ENCODE measurements at places on chromosomes 2 and 18.
A peak's percentile ranks its signal among the peaks of the same experiment; 100 is the strongest.

DNA sequence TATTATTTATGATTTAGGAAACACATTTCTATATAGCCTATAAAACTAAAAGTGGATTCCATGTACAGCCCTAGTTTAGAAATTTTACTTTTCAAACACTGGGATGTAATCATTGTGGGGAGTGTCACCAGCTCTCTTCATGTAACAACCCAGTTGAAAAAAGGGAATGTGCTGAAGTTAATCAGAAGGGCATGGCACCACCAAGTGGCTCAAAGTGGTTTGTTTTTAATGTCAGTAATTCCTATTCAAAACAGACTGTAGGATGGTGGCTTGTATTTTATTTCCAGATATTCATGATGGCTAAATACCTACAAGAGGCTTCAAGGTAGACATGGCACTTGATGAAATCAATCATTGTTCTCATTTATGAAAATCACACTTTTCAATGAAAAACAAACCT, 58.1 kb upstream of the TMEM182 start:
- DNase-seq, result no peak
- H3K4me3 ChIP-seq, result no peak overlapping the region
- no peaks in the 10 kb centered on the region for H3K4me1 ChIP-seq
- H3K36me3 ChIP-seq, result no peaks in the 10 kb centered on the region

DNA sequence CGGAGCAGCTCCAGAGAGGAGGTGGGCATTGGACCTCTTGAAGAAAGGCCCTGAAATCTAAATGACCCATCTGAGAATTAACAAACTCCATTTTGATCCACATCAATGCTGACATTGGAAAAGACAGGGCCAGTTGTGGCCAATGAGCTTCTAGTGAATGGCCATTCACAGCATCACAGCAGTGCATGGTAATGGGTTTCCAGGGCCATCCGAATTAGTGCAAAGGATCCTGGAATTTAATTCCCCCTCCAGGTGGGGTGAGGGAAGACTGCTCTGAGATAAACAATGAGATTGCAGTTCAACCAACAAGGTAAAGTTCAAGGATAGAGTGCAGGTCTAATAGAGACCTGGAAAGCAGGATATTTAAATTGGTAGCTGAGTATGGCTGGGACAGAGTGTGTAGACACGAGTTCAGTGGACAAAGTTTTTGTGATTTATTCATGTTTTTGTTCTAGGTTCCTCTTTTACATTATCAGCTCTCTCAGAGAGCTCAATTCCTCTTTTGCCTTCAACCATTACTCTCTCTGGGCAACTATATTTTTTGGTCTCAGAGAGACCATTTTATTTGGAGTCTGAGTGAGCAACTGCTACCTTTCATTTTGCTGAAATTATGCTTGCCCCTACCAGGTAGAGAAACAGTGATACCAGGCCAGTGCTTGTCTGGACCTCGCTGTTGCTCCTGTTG, 5.0 kb downstream of the TACR1 start:
- no peak overlapping the region for H3K27ac ChIP-seq
- H3K4me1 ChIP-seq, result no peaks in the 10 kb centered on the region
- peaks cover 64% of the 10 kb centered on the region for H3K27me3 ChIP-seq
- no peak overlapping the region for H3K4me3 ChIP-seq

DNA sequence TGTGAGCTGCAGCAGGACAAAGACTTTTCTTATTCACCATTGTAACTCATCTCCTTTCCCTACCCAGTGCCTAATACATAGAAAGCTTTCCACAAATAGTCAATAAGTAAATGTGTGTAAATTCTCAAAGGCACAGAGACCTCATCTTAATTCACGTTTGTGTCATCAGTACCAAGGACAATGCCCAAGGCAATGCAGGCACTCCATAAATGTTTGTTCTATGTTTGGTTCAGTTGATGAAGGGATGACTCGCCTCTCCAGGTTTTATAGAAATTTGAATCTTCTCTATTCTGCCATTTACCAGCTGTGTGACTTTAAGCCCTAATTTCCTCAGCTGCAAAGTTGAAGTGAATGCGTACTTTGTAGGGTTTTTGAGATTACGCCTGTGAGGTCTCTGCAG, 2.1 kb upstream of the MOGAT1 start:
- peaks cover 11% of the 10 kb centered on the region for H3K4me1 ChIP-seq
- no peak for DNase-seq
- no peak overlapping the region for H3K4me3 ChIP-seq
- no peak overlapping the region for H3K27ac ChIP-seq
- H3K36me3 ChIP-seq, result no peaks in the 10 kb centered on the region

DNA sequence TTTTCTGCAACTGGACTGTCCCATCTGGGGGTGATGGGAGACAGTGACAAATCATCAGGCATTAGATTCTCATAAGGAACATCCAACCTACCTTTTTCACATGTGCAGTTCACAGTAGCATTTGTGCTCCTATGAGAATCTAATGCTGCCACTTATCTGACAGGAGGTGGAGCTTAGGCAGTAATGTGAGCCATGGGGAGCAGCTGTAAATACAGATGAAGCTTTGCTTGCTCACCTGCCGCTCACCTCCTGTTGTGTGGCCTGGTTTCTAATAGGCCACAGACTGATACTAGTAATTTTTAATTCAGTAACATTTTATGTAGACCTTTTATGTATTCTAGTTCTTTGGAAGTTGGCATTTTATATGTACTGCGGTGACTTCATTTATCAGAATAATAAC, 180.1 kb upstream of the SPOPL start:
- H3K36me3 ChIP-seq, result no peaks in the 10 kb centered on the region
- H3K27ac ChIP-seq, result no peak overlapping the region
- no peak for DNase-seq
- no peak overlapping the region for H3K4me3 ChIP-seq

DNA sequence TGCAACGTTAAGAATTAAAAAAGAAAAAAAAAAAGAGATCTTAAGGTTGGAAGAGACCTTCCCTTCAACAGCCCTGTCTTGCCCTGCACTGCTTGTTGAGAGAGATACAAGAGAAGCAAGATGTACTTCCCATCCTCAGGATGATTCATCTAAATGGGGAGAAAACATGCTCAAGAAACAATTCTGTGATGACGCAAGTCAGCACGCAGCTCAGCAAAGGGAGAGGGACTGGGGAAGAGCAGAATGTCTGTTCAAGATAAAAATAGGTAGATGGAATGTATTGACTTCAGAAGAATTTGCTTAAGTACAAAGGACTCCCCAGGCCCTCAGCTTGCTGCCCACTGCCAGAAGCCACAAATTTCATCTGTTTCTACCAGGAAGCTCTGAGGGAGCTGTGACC, 198.2 kb upstream of the SPRED2 start:
- peaks cover 30% of the 10 kb centered on the region for H3K27me3 ChIP-seq
- H3K4me1 ChIP-seq, result no peaks in the 10 kb centered on the region
- H3K36me3 ChIP-seq, result no peaks in the 10 kb centered on the region

GRCh38 chr18:29147944-29148343, 971.0 kb upstream of the CDH2 start:
- no peaks in the 10 kb centered on the region for H3K27me3 ChIP-seq
- no peaks in the 10 kb centered on the region for H3K36me3 ChIP-seq
- H3K4me3 ChIP-seq, result no peak overlapping the region
- DNase-seq, result no peak

DNA sequence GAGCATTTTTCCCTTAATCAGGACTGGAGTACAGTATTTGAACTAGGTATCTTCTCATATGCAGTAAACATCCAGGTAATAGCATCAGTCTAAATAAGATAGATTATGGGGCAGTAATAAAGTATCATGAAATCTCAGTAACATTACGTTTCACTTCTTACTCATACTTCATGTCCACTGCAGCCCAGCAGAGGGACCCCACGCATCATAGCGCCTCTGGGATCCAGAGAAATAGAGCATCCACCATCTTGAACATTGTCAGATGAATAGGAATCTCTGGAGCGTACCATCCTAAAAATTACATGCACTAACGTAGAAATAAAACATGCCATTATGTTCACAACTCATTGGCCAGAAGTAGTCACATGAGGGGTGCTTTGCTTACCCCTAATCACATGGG, 499.0 kb downstream of the CPS1 start:
- DNase-seq, result no peak
- no peak overlapping the region for H3K4me3 ChIP-seq
- no peak overlapping the region for H3K27ac ChIP-seq
- no peaks in the 10 kb centered on the region for H3K4me1 ChIP-seq
- no peaks in the 10 kb centered on the region for H3K27me3 ChIP-seq

- H3K4me3 ChIP-seq, result no peak overlapping the region
- H3K36me3 ChIP-seq, result no peaks in the 10 kb centered on the region
- H3K27ac ChIP-seq, result peak overlapping the region; percentile 16
- H3K4me1 ChIP-seq, result peaks cover 6% of the 10 kb centered on the region
- H3K27me3 ChIP-seq, result no peaks in the 10 kb centered on the region
- no peak for DNase-seq
Measured at GRCh38 chr2:241894056-241894641, 24.6 kb downstream of the RTP5 start.

GRCh38 chr2:72094701-72095100, 53.0 kb downstream of the CYP26B1 start:
- H3K36me3 ChIP-seq, result no peaks in the 10 kb centered on the region
- H3K4me1 ChIP-seq, result no peaks in the 10 kb centered on the region
- H3K4me3 ChIP-seq, result no peak overlapping the region
- H3K27ac ChIP-seq, result no peak overlapping the region
- DNase-seq, result no peak

GRCh38 chr2:26606847-26607190, 34.3 kb downstream of the CIB4 start:
- H3K27me3 ChIP-seq, result peaks cover 49% of the 10 kb centered on the region
- no peaks in the 10 kb centered on the region for H3K36me3 ChIP-seq
- no peak overlapping the region for H3K27ac ChIP-seq
- peaks cover 6% of the 10 kb centered on the region for H3K4me1 ChIP-seq
- H3K4me3 ChIP-seq, result no peak overlapping the region

- no peak for DNase-seq
- no peak overlapping the region for H3K4me3 ChIP-seq
- peaks cover 2% of the 10 kb centered on the region for H3K4me1 ChIP-seq
- peak overlapping the region; percentile 65 for H3K27ac ChIP-seq
- no peaks in the 10 kb centered on the region for H3K36me3 ChIP-seq
- no peaks in the 10 kb centered on the region for H3K27me3 ChIP-seq
Measured at GRCh38 chr18:13621886-13622619, 104.3 kb downstream of the FAM210A start.

DNA sequence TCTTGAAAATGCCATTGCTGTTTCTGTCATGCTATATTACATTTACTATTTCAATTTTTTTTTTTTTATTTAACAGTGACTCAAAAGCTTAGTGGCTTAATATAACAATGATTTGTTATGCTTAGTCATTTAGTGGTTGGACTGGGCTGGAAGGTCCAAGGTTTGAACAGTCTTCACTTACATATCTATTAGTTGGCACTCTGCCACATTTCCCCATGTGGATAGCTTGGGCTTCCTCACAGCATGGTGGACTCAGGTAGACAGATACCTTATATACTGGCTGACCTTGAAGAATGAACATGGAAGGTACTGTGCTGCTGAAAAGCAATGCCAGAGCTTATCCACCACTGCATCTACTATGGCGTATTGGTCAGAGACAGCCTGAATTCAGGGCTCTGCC, 909.5 kb upstream of the SOX11 start:
- no peak overlapping the region for H3K27ac ChIP-seq
- DNase-seq, result no peak
- H3K27me3 ChIP-seq, result no peaks in the 10 kb centered on the region
- no peaks in the 10 kb centered on the region for H3K4me1 ChIP-seq

DNA sequence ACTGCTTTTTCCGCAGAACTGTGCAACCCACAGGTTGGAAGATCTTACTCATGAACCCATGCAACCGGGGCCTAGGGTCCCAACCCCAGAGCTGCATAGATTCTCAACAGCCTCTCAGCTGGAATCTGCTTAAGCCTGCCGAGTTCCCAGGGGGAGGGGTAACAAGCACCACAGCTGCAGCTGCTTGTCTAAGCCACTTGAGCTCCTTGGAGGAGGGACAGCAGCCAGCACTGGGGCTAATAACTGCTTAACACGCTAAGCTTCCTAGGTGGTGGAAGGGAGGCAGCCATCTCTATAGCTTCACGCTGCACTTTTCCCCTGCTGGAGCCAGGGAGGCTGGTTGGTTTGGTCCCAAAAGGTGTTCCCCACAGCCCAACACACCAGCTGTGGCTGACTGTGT, 311.6 kb downstream of the DSC3 start:
- no peak for DNase-seq
- no peaks in the 10 kb centered on the region for H3K27me3 ChIP-seq
- no peaks in the 10 kb centered on the region for H3K36me3 ChIP-seq
- no peak overlapping the region for H3K4me3 ChIP-seq
- no peaks in the 10 kb centered on the region for H3K4me1 ChIP-seq

DNA sequence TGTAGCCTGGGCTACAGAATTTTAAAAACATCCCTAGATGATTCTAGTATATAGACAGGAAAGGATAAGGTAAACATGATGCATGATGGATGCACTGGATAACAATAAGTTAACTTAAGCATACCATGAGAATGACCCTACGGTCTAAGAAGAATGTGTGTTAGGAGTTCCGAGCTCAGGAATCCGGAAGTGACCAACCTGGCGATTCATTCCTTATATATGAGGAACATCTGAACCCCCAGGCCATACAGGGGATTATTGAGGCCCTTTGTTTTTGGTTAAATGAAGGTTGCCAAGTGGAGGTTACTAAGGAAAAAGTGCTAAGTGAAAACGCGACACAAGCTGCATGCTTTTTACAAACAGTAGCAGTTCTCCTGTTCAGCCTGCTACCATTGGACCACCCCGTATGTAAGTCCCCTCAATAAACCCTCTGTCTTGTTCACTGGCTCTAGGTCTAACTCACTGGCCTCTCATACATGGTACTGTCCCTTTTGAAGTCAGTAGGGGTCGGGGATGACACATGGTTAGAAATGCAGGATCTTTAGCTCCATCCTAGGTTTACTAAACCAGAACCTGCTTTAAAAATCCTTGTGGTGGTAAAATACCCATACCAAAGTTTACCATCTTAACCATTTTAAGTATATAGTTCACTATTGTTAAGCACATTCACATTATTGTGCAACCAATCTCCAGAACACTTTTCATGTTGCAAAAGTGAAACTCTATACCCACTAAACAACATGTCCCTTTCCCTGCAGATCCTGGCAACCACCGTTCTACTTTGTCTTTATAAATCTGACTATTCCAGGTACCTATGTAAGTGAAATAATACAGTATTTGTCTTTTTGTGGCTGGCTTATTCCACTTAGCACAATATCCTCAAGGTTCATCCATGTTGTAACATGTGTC, 111.0 kb upstream of the MAP4K3 start:
- no peak for DNase-seq
- H3K4me1 ChIP-seq, result no peaks in the 10 kb centered on the region
- H3K36me3 ChIP-seq, result no peaks in the 10 kb centered on the region
- H3K27me3 ChIP-seq, result peaks cover 5% of the 10 kb centered on the region
- no peak overlapping the region for H3K4me3 ChIP-seq
- no peak overlapping the region for H3K27ac ChIP-seq
